ENCODE measurements at places on chromosomes 5 and 9.

GRCh38 chr9:104090578-104090977 lies 3.5 kb upstream of the SMC2 start:
- no peak for DNase-seq

DNA sequence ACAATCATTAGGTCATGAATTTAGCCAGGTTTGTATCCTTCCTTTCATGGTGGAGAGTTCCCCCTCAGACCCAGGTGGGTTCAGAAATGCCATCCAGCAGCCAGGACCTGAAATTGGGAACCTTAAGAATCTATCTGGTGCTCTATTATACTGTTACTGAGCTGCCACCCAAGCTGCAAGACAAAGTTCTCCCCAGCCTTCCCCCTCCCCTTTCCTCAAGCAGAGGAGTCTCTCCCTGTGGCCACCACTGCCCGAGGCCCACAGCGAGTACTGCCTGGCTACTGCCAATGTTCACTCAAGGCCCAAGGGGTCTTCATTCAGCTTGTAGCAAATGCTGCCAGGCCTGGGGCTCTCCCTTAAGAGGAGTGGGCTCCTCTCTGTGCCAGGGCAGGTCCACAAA lies 133.8 kb downstream of the TMEM38B start:
- no peak for DNase-seq

DNA sequence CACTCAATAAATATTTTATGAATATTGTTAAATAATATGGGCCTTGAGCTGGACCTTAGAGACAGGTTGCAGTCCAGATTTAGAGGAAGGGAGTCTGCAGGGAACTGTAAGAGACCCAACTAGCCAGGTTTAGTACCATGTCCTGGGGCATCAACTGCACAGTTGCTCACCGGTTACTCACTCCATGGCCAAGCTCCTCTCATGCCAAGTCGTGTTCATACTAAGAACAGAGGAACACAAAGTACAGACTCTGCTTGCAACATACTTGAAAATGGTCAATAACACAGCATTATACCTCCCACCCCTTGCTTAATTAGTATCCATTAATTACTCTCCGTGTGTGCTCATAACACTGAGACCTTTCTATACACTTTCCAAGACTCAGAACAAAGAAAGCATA lies 317.6 kb upstream of the PIK3R1 start:
- DNase-seq, result no peak

DNA sequence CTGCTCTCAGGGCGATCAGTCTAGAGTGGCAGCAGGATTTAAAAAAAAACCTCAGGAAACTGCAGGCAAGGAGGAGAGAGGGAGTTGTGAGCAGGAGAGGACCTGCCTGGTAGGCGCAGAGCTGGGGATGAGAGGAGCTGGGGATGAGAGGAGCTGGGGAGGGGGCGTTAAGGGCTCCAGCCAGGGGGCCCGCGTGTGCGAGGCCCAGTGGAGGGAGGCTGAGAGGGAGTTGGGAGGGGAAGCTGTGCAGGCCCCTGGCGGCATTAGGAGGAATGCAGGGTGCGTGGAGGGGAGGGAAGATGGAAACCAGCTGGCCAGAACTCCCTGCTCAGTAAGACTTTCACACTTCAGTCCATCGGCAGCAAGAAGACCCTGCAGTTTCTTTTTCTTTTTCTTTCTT lies 45.2 kb upstream of the HMCN2 start:
- DNase-seq, result no peak

DNA sequence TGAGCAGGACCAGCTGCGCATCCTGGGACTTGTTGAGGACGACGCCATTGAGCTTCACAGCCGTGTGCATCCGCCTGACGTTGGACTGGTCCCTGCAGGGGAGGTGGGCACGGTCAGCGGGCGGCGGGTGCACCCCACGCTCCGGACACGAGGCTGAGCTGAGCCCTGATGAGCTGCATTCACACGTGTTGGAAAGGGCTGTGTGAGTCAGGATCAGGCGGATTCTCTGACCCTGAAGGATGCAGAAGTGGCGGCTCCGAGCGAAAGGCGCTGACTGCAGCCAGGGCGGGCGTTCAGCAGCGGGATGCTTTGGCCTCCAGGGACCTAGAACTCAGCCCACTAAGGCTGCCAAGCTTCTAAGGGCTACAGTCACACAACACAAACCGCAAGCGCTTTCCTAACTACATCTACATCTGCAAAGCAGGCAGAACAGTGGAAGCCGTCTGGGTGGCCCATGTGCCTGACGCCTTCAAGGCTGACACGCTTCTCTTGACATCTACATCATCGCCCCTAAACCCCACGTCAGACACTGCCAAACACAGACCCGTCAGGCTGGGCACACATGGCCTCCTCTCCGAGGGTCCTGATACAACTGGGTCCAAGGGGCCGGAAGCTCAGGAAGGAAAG lies 44.9 kb downstream of the NKD2 start:
- DNase-seq, result no peak

- DNase-seq, result no peak
Measured at GRCh38 chr9:136782452-136782851, 8.7 kb upstream of the TMEM141 start.

- no peak for DNase-seq
Measured at GRCh38 chr5:103360475-103360874, 101.9 kb downstream of the MACIR start.

DNA sequence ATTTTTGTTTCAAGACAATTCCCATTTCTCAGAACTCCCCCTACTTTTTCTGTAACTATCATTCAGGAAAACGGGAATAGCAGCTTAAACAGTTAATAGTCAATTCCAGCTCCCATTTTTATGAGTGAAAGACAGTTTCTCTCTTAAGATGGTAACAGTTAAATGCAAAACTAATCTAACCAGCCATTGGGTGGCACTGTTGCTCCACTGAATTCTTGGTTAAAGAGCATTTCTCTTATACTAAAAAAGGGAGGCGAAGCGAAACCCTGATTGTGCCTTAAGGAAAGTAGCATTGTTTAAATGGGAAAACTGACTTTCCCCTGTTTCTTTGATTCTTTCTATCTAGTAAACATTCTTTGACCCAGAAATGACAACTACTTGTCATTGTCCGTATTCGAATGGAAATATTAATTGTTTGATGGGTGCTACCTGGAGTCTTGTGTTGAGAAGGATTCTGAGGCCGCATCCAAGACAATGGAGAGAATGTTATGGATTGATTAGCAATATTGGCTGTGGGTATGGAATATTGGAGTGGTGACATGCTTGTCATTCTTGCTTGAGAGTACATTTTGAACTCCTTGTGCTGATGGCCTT lies 507.8 kb downstream of the MAT2B start:
- DNase-seq, result peak; percentile 25

- no peak for DNase-seq
Measured at GRCh38 chr9:69056191-69056815, 20.8 kb downstream of the FXN start.

DNA sequence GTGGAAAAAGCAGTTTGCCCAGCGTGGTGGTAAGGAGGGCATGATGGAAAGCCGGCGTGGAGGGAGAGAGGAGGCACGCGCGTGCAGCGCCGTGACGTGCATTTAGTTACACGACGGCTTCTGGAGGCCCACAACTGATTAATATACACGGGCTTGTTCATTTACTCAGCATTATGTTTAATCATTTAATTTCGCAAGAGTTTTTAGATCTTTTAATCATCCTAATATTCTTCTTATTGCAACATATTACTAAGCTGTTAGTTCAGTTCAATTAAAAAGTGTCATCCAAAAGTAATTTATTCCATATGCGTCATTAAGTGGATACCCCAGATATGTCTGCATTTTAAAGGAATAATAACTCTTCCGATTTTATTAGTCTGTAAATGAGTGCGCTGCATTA lies 220.5 kb downstream of the HSPA4 start:
- DNase-seq, result no peak

DNA sequence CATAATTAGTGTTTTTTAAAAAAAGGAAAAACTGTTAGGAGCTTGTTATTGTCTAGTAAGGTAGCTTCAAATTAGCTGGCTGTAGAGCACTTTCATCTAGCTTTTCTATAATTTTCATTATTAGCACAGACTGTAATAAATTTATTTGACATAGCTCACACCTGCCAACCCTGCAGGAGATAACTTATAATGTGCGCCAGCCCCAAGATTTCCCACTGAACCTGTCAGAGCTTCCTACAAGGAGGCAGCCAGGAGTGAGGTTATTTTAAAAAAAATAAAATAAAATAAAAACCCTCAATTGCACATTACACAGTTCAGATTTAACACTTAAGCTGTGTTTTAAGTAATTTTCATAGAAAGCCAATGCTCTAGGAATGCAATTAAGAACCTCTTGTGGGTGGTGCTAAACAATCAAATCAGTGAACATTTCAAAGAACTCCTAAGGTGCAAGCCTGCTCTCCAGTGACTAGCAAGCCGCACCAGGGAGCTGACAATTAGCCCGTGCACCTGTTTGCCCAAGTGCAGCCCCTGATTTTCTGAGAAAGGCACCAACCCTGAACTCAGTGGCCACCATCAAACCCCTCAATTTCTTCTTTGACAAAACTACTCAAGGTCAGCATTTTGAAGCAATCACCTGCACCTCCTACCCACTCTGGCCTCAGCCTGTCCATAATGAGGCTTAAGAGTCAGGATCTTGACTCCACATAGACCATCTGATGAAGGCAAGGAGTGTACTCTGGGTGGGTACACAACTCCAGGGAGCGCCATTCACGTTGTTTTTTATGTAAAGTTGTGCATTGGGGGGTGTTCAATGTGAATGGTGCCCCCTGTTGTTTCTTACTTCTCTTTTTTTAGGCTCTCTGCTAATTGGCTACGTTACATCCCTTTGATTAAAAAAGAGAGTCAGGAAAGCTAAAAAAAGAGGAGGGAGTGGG lies 385.3 kb upstream of the WWC1 start:
- DNase-seq, result no peak

DNA sequence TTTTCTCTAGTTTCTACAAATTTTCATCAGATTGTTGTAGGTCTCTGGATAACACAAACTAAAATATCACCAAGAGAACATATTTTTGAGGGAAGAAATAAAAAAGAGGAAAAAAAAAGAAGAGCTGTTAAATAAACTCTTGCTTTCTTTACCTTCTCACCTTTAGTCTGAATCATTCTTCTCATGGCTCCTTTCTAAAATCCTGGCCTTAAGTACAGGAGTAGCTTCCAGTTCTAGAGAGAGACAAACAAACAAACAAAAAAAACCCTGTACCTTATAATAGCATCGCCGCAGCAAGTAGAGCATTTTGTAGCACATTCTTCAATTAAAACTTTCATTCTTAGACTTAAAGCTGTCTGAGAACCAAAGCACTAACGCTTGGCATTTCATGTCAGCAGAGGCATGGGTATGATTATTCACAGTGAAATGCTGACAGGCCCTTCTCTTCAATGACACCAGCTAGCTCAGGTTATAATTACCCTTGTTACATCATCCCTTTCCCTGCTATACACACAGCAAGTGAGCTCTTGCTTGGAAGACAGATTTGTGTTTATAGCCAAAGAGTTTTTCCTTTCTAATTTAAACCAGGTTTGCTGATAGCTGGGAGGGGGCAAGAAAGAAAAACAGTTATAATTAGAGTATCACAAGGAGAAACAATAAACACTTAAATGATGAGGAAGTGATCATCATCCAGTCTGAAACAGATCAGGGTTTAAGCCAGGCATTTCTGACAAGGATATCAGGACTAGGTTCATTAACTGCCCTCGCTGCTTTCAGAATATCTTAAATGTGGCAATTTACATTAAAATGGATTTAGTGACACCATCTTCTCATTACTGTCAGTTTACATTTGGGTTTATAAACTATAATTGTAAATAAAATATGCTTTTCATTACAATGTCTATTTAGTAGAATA lies 510.9 kb upstream of the ZNF608 start:
- no peak for DNase-seq

- peak; percentile 14 for DNase-seq
Measured at GRCh38 chr9:101465326-101465915, 29.8 kb upstream of the ALDOB start.

- no peak for DNase-seq
Measured at GRCh38 chr5:153881687-153882086, 157.0 kb downstream of the FAM114A2 start.

DNA sequence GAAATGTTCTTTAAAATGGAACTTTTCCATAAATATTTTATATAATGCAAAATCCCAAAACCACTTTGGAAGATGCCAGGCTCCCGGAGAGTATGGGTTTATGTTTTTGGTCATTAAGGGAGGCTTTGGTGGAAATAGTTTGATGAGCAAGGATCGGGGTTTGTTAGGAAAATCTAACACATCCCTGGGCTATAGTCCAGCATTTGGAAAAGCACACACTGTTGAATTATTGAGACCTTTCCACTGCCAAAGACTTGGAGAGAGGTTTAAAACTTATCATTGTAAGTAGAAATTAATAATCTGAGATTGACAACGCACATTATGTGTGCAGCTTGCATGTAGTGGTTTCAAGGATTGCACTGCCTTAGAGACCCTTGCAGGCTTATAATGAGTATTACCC lies 156.3 kb downstream of the PARP8 start:
- DNase-seq, result no peak

DNA sequence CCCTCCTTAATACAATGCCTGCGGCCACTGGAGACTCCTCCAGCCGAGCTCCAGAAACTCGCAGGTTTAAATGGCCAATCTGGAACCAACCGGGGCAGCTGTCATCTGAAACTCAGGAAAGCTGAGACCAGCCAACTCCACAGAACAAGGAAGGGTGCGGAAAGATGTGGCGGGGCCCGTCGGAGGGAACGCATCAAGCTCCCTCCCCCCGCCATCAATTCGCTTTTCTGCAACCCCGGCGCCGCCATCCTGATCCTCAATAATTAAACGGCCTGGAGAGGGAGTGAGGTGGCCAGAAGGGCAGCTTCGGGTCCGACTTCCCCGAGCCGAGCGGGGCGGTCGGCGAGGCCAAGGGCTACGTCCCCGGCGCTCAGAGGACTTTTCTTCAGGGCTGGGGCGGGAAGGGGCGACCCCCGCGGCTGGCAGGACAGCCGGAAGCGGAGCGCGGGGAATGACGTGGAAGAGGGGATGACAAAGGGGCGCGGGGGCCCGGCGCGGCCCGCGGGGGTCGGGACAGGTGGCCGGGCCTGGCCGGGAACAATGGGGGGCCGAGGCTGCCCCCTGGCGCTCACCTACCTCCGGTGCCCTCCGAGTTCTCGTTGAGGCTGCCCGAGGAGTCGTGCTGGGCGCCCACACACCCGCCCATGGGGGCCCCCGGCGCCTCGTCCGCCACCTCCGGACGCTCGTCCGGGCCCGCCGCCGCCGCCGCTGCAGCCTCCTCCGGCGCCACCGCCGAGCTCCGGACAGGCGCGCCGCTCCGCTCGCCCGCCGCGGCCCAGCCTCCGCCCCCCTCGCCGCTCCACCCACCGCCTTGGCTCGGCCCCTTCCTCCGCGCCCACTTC lies at the start of gene UBTD2:
UBTD2 (minus strand) TSS at position 745 of the 842 bp plus-strand sequence; CDS start at position 646, 99 bp downstream.
- DNase-seq, result peak; percentile 75

DNA sequence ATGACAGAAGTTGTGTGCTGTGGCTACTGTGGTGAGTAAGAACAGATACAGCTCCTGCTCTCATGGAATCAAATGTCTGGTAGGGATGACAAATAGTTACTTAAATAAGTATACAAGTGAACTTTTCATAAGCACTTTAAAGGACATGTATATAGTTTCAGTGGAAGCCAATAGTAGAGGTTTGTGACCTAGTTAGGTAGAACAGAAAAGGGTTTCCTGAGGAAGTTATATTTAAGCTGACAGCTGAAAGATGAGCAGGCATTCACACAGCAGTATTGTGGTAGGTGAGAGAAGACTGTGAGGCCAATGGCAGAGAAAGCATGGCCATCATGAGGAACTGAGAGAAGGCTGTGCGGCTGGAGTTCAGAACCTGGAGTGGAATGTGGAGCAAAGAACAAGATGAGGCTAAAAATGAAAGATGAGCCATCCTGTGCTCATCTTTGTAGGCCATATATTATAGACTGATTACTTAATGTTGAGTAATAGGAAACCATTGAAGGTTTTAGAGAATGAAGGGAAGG lies 15.4 kb downstream of the FAM174A start:
- no peak for DNase-seq

GRCh38 chr9:134314039-134314949 lies 12.0 kb upstream of the RXRA start:
- no peak for DNase-seq

GRCh38 chr9:136653323-136654079 lies 9.2 kb upstream of the EGFL7 start:
- no peak for DNase-seq

Data from HTR-8/SVneo (cell line).